ENCODE measurements at places on chromosomes 5 and 9. TPM values are rescaled to one million over a fixed set of nuclear protein-coding genes. Genes with fewer than 3 reads are reported as not detected.

- H3K27ac ChIP-seq: no peak overlapping the region
- no peaks in the 10 kb centered on the region for H3K36me3 ChIP-seq
- peaks cover 14% of the 10 kb centered on the region for H3K27me3 ChIP-seq
- H3K4me3 ChIP-seq: no peak overlapping the region
- H3K4me1 ChIP-seq: no peaks in the 10 kb centered on the region
Observed at GRCh38 chr9:86230858-86231257, 28.6 kb downstream of the C9orf153 start.

DNA sequence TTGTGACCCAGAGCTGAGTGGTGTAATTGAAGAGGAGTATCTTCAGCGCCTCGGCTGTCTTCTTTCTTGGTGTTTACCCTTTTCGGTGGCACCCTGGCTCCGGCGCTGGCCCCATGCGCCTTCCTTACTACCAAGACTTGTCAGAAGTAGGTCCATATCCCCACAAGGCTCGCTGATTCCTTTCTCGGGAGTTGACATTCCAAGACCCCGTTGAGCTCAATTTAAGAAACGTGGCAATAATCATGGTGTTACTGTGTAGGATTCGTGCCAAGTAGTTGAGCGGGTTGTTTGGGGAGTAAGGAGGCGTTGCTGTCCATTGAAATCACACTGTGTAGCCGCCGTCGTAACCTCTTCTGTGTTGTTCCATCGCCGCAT, 795 bp downstream of the NDUFAF2 start:
- no peaks in the 10 kb centered on the region for H3K27me3 ChIP-seq
- no peak for DNase-seq
- H3K27ac ChIP-seq: no peak overlapping the region
- peaks cover 3% of the 10 kb centered on the region for H3K36me3 ChIP-seq
- peaks cover 16% of the 10 kb centered on the region for H3K4me1 ChIP-seq
- H3K4me3 ChIP-seq: no peak overlapping the region

Gene FAM200C
- 4.3 TPM for total RNA-seq

DNA sequence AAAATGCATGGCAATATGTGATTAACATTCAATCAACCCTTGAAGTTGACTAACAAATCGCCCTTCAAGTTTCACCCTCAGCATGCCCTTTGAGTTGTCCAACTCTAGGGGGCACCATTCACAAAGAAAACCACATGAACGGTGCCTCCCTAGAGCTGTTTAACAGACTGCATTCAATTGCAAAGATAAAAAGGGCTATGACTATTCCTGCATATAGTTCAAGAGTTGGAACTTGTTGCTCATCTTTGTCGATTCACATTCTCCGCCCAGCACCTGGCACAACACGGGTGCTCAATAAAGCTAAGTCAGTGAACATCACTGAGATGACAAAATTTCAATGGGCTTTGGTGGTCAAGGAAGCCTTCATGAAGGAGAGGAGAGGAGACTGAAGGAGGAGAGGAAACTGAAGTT, 69.6 kb upstream of the SLC30A5 start:
- H3K27me3 ChIP-seq: peaks cover 33% of the 10 kb centered on the region
- H3K27ac ChIP-seq: no peak overlapping the region
- H3K36me3 ChIP-seq: no peaks in the 10 kb centered on the region
- H3K4me1 ChIP-seq: no peaks in the 10 kb centered on the region

Gene CCIN
- total RNA-seq: not detected

DNA sequence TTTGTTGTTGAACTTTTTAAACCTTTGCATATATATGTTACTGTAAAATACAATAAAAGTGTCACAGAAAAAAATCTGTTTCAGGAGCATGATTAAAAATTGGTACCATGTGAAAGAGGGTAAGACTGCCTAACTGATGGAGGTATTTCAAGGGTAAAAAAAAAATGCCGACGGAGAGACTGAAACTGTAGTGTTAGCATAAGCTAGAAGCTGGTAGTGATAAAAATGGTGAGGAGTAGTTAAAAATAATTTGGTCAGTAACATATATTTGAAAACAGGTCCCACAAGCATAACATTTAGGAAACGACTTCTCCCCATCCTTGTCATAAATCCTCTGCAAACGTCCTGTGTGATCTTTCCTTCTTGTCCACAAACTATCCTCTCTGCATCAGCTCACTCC, 64.7 kb downstream of the MEF2C start:
- H3K36me3 ChIP-seq: no peaks in the 10 kb centered on the region

DNA sequence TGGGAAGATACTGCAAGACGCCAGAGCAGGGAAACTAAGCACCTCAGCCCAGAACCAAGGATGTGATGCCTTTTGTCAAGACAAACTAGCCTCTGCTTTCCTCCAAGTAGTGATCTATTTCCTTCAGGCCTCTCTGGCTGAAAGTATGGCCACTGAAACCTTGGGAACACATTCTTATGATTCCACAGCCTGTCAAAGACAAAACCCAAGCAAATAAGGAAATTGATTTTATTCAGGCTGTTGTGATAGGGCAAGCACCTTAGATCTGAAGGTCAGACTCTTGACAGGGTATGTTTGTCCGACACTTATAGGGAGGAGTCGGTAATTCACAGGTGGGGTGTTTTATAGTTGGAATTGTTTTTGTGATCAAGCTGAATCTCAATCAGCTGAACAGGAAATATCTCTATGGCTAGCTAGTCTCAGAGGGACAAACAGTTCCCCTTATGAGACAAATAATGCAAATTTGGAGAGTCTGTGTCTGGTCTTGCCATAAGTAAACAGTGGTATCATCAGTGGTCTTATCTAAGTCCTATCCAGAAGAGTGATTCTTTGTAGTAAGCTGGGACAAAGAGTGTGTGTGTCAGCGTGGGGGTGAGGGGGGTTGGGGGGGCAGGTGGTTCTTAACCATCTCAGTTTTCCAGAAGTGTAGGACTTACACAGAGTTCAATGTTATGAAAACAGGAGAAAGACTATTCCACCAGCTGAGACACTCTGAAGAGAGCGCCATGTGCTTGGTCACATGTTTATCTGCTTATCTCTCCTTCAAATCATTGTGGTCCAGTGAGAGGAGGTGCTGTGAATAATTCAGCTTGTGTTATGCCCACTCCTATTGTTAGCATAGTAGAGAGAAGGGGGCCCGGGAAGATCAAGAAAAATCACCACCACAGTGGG, 6.7 kb upstream of the ZCCHC10 start:
- H3K27me3 ChIP-seq: peaks cover 2% of the 10 kb centered on the region
- DNase-seq: no peak
- no peak overlapping the region for H3K4me3 ChIP-seq
- no peaks in the 10 kb centered on the region for H3K4me1 ChIP-seq
- H3K36me3 ChIP-seq: no peaks in the 10 kb centered on the region

Gene SPATA31C2
- not detected for total RNA-seq

- H3K36me3 ChIP-seq: no peaks in the 10 kb centered on the region
- DNase-seq: no peak
- peak overlapping the region; percentile 53 for H3K4me3 ChIP-seq
Observed at GRCh38 chr5:38650946-38651345, 94.5 kb upstream of the LIFR start.

DNA sequence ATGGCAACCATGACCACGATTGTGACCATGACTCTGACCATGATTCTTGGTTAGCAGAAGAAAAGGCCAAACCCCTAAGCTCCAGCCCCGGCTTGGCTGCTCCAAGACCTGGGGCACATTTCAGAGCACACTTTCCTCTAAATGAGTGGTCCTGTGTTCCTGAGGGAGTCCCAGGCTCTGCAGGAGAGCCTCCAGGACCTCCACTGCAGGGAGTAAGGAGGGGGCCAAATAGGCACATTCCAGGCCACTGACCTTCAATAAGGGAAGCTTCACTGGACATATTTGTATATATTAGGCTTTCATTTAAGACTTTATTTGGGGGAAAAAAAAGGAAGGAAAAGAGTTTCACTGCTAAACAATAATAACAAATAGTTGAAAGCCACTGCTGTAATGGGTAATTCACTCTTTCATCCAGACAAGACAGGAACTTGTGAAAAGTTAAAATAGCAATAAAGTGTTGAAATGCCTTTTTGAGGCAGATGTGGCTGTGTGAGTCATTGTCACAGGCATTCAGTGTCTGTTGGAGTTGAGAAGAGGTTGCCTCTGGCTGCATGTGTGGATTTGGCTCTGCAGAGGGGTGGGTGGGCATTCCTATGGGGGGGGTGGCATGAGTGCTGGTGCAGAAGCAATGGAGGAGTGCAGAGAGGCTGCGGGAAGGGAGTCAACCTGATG, 63.9 kb upstream of the TGFBR1 start:
- peak overlapping the region; percentile 10 for H3K4me3 ChIP-seq
- no peak for DNase-seq
- peaks cover 41% of the 10 kb centered on the region for H3K4me1 ChIP-seq
- no peaks in the 10 kb centered on the region for H3K27me3 ChIP-seq
- no peaks in the 10 kb centered on the region for H3K36me3 ChIP-seq
- peak overlapping the region; percentile 91 for H3K27ac ChIP-seq

- no peaks in the 10 kb centered on the region for H3K36me3 ChIP-seq
- no peak overlapping the region for H3K27ac ChIP-seq
- DNase-seq: no peak
- H3K4me1 ChIP-seq: no peaks in the 10 kb centered on the region
Observed at GRCh38 chr5:159947708-159948358, 31.6 kb downstream of the ADRA1B start.

Gene CFAP90
- not detected for total RNA-seq

Gene ZFP2
- total RNA-seq: 1.7 TPM

Gene GPR150
- total RNA-seq: 0.16 TPM
